ENCODE measurements at places on chromosomes 3 and 15. TPM values are rescaled to one million over a fixed set of nuclear protein-coding genes. Genes with fewer than 3 reads are reported as not detected.

The TM4SF18 gene
- total RNA-seq = not detected

The GPR62 gene
- total RNA-seq = not detected

The DAZL gene
- not detected for total RNA-seq

The CLDN16 gene
- not detected for total RNA-seq

The PRICKLE2 gene
- not detected for total RNA-seq
